ENCODE measurements at places on chromosomes 2 and 18.

GRCh38 chr2:64786343-64787018, 132.8 kb upstream of the SERTAD2 start:
- DNase-seq: no peak

GRCh38 chr2:215773728-215774127, 239.6 kb downstream of the MREG start:
- no peak for DNase-seq

- DNase-seq: no peak
These were observed 93.1 kb downstream of the ZFP36L2 start for GRCh38 chr2:43133336-43133707.

GRCh38 chr18:28999726-29000125, 822.8 kb upstream of the CDH2 start:
- DNase-seq: no peak

DNA sequence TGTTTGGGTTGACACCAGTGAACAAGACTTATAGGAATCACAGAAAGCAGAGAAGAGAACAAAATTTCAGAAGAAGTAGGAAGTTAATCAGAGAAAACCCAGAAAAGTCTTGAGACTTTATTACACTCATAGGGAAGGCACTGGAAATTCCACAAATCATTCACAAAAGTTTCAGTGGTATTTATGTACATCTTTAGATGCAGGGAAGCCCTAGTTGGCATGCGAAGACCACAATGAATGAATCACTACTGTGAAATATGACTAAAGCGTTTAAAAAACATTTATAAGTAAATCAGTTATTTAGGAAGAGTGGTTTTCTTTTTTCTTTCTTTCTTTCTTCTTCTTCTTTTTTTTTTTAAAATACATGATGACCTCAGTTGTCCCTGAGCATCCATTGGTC, 105.1 kb downstream of the NUP35 start:
- no peak for DNase-seq

DNA sequence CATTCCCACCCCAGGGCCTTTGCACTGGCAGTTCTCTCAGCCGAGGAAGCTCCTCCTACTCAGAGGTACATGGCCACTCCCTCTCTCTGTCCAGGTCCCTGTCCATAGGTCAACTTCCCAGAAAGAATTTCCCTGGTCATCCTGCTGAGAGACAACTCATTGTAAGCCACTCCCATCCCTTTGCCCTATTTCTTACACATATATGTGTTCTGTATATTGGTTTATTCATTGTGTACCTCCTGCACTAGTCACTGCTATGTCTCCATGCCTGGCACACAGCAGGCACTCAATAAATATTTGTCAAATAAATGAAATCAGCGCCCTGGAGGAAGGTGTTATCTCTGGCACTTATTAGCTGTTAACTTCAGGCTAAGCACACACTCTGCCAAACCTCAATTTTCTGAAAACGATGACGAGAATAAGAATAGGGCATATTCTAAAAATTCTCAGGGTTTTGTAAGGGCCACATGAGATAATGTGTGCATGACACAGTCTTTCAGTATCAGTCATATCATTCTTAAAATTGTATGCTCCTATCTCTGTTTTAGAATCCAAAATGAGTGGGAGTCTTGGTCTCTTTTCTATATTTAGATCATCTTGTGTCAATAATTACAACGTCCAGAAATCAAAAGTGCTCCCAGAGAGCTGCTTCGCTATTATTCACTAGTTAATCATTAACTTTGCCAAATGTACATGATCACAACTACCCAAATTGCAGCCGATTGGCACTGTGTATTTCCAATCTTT, 198.0 kb downstream of the ALK start:
- DNase-seq: no peak

Measured in left lung (tissue), 14 donors.